ENCODE measurements at places on chromosomes 6 and 20.

- DNase-seq: no peak
Observed at GRCh38 chr20:32354592-32355416, 3.3 kb upstream of the ASXL1 start.

DNA sequence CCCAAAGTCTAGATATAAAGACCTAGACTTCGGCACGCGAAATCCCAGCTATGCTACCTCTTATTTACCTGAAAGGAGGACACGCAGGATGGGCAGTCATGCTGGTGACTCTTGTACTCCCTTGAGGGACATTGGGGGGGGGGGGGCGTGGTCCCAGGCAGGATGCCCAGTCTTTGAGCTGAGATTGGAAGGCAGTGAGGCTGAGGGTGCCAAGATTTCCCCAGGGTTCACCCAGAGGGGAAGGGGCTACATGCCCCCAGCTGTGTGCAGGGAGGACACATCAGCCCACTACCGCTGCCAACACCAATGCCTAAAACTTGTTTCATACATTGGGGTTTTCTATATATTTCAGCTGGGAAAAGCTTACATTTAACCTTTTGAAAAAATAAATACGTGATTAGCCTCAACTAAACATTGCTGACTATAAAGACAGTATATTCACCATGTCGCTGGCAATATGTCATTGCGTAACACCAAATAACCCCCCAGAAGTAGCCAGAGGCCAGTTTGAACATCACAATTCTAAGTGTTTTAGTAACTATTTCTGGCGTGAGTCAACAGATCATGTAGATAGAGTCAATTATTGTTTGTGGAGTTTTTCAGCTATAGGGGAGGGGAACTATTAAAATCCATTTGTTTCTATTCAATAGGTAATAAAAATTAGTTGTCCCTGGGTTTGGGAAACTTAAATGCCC is 21.6 kb downstream of the MGME1 start:
- no peak for DNase-seq

- DNase-seq: no peak
Observed at GRCh38 chr6:32047084-32047478, 8.9 kb downstream of the CYP21A2 start.

DNA sequence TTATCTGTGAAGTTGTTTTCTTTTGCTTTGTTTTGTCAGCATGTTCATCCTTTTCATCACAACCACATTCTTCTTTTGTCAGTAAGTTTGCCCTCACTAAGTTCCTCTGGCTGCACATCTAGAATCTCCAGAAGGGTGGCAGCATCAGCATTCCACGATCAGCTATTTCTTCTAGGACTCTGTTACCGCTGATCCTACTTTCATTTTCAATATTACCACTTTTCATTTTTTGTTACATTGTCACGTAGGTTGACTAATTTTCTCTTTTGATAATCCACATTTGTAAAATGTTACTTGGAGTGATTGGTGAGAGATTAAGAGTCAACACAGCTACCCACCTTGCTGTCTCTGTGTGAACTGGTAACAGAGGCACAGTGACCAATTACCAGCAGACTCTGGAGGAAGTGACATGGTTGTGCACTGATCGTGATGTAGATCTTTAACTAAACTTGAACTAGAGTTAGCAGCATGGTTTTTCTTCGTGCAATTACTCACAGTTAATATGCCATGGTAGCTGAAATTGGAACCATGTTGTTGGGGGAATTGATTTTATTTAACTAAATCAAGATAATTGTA is 307.9 kb upstream of the SLC35B3 start:
- peak; percentile 75 for DNase-seq

- no peak for DNase-seq
Observed at GRCh38 chr6:155436981-155437749, 18.5 kb downstream of the NOX3 start.

GRCh38 chr6:109424946-109425345 is 15.5 kb downstream of the PPIL6 start:
- DNase-seq: no peak

DNA sequence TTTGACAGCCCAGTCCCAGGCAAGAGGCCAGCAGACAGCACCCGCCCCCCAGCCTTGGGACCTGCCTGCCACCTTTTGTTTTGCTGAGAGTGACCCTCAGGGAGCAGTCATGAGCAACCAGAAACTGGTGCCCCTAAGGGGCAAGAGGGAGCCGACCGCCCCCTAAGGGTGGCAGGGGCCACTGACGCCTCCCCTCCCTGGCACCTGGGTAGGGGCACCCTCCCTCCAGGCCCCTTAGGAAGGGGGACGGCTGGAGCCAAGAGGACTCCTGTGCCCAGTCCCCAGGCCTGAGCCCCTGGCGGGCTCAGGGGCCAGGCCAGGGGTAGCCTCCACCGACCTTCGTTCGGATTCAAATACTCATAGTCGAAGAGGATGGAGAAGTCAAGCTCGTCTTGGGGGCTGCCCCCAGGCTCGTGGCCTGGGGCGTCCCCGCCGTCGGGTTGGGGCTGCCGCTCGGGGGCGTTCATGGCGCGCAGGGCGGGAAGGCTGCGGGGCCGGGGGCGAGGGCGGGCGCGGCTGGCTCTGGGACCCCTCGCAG is 417 bp downstream of the NFATC2 start:
- peak; percentile 44 for DNase-seq

- no peak for DNase-seq
Observed at GRCh38 chr20:64164123-64164836, at the start of gene MYT1. Gene MYT1 (plus strand): TSS chr20:64164452. CDS start chr20:64198862, 34,410 bp downstream.

DNA sequence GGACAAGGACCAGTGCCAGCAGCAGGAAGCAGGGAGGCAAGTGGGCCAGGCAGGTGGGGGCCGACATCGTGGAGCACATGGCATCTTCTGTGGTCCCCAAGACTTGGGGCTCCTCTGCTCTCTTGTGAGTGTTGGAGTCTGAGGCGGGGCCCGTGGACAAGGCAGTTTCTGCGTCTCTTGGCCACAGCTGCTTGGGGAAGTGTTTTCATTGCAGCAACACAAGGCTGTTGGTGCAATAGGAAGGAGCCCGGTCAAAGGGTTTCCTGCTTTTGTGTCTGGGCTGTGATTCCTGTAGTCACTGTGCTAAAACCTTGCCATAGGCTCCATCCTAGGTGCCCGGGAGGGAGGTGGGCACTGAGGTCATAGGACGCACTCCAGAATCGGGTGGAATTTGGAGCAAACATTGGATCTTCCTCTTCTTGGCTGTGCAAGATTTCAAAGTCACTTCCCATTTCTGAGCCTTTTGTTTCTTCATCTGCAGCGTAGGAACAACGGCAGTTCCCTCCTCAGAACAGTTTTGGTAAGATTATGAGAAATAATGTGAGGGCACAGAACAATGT is at the start of gene SIRPB2:
TSS of gene SIRPB2 (minus strand) at position 140 of the 560 bp plus-strand sequence. CDS start at position 79, 61 bp downstream.
- peak; percentile 87 for DNase-seq

DNA sequence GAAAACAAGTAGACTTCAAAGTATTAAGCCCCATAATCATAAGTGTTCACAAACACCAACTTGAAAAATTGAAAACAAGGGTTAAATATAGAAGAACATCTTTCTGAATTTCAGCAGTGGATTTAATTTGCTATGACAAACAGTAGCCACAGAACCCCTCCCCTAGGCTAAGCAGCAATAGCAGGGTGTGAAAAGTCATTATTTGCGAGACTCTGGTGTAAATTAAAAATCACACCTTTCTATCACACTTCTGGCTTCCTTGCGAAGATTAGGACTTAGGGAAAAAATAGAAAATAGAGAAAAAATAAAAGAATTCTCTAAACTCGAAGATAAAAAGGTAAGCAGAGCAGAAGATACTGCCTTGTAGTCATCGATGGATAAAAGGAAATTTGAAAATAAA is 6.1 kb downstream of the SAMD3 start:
- no peak for DNase-seq

GRCh38 chr6:7189101-7189758 is 81.5 kb downstream of the RREB1 start:
- no peak for DNase-seq

DNA sequence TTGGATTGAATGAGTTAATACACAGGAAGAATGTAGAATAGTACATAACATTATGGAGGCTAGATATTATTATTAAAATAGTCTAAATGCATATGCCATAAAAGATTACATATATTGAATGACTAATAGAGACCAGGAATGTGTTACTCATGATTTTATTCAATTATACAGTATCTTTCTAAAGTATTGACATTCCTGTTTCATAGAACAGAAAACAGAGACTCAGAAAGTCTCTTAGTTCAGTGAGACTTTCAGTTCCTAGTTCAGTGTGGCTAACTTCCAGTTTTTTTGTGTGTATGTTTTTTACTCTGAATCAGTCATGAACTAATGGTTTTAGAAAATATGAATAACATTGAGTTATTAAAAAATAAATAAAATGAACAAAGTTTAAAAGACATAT is 34.6 kb upstream of the TMEM244 start:
- no peak for DNase-seq

GRCh38 chr6:166950443-166950821 is 5.9 kb downstream of the RNASET2 start:
- DNase-seq: no peak

DNA sequence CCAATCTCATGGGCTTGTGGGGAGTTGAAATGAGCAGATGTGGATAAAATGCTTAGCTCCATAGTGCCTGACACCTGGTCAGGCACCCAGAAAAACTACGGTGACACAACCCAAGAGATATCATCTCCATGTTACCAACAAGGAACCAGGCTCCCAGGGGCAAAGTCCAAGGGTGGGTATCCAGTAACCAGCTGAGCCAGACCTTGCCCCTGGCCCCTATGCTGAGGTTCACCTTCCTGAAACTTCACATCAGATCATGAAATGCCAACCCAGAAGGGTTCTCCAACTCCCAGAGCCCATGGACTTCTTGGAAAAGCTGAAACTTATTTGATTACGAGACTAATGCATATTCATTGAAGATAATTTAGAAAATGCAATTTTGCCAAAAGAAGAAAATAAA is 141.8 kb upstream of the KCNG1 start:
- no peak for DNase-seq
